ENCODE measurements at places on chromosomes 5 and 9.

DNA sequence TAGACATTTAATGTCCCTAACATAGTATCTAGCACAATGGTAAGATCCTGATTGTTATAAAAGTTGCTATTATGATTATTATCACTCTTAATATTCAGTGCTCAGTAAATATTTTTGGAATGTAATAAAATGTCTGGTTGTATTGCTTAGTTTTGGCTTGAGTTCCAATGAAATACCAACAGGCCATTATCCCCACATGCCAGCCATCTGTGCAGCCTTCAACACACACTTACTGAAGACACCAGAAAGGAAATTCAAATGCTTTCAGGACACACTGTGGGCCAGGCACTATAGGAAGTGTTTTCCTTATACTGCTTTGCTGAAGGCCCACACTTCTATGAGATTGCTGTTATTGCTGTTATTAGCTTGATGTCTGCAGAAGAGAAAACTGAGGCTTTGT is 157.5 kb downstream of the TRIM32 start:
- no peak for DNase-seq
- no peak overlapping the region for H3K4me3 ChIP-seq

DNA sequence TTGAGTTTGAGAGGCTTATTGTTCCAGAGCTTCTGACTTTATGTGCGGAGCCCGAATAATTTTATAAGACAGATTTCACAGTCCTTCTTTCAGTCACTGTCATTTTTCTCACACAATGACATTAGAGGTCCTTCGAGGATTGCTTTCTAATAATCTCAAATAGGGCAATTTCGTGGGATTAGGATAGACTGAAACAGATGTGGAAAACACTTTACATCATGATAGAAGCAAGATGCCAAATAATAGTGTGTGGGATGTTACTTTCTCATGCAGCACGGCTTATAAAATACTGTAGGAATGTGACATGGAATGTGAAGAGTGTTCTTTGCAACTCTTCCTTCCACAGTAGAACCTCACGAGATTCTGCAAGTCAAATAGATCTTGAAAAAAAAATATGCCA is 451.3 kb downstream of the SEMA5A start:
- H3K27ac ChIP-seq: no peak overlapping the region
- DNase-seq: no peak
- H3K4me1 ChIP-seq: no peaks in the 10 kb centered on the region
- H3K4me3 ChIP-seq: no peak overlapping the region
- no peaks in the 10 kb centered on the region for H3K36me3 ChIP-seq
- no peaks in the 10 kb centered on the region for H3K27me3 ChIP-seq

DNA sequence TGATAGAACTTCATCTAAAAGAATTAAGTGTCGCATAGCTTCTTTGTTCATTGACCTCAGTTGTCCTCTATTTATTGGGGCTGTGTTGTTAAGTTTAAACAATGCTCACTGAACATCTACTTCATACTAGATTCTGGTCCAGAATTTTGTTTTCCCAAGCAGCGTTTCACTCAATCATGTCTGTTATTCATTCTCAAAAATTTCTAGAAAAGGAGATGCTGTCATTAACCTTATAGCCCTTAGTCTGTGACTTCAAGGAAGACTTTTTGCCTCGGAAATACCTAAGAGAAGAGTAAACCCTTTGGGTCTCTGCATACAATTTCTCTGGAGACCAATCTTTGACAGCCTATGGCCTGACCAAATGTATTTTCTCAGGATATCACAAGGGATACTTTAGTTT is 171.7 kb downstream of the FGF1 start:
- no peak overlapping the region for H3K27ac ChIP-seq
- no peak for DNase-seq
- H3K36me3 ChIP-seq: no peaks in the 10 kb centered on the region
- H3K4me1 ChIP-seq: no peaks in the 10 kb centered on the region

DNA sequence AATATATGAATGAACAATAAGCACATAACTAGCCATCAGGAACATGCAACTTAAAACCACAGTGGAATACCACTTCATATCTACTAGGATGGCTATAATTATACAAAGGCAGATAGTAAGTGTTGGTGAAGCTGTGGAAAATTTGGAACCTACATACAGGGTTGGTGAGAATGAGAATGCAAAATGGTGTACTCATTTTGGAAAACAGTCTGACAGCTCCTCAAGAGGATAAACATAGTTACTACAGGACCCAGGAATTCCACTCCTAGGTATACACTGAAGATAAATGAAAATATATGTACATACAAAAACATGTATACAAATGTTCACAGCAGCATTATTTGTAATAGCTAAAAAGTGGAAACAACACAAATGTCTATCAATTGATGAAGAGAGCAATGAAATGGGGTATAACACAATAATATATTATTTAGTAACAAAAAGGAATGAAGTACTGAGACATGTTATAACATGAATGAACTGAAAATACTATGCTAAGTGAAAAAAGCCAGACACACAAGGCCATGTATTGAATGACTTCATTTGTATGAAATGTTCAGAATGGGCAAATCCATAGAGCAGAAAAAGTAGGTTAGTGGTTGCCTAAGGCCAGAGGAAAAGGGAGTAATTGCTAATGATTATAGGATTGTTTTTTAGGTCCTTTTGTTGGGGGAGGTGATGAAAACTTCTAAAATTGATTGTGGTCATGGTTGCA is 31.2 kb upstream of the CDK5RAP2 start:
- H3K36me3 ChIP-seq: peaks cover 6% of the 10 kb centered on the region
- H3K4me3 ChIP-seq: no peak overlapping the region
- no peak overlapping the region for H3K27ac ChIP-seq
- no peaks in the 10 kb centered on the region for H3K27me3 ChIP-seq
- DNase-seq: no peak
- H3K4me1 ChIP-seq: no peaks in the 10 kb centered on the region

GRCh38 chr5:105167092-105167491 is 1604.5 kb upstream of the NUDT12 start:
- H3K4me3 ChIP-seq: no peak overlapping the region
- no peaks in the 10 kb centered on the region for H3K4me1 ChIP-seq
- no peaks in the 10 kb centered on the region for H3K36me3 ChIP-seq
- DNase-seq: no peak
- H3K27me3 ChIP-seq: no peaks in the 10 kb centered on the region

GRCh38 chr9:136808075-136808805 is 492 bp downstream of the RABL6 start:
- H3K36me3 ChIP-seq: no peaks in the 10 kb centered on the region
- no peaks in the 10 kb centered on the region for H3K27me3 ChIP-seq
- peak overlapping the region; percentile 91 for H3K4me3 ChIP-seq
- peak overlapping the region; percentile 64 for H3K27ac ChIP-seq
- peaks cover 41% of the 10 kb centered on the region for H3K4me1 ChIP-seq

GRCh38 chr9:88344013-88344412 is 44.2 kb upstream of the SPIN1 start:
- H3K36me3 ChIP-seq: no peaks in the 10 kb centered on the region
- no peak overlapping the region for H3K4me3 ChIP-seq
- DNase-seq: no peak
- no peaks in the 10 kb centered on the region for H3K4me1 ChIP-seq
- H3K27ac ChIP-seq: no peak overlapping the region
- H3K27me3 ChIP-seq: no peaks in the 10 kb centered on the region

DNA sequence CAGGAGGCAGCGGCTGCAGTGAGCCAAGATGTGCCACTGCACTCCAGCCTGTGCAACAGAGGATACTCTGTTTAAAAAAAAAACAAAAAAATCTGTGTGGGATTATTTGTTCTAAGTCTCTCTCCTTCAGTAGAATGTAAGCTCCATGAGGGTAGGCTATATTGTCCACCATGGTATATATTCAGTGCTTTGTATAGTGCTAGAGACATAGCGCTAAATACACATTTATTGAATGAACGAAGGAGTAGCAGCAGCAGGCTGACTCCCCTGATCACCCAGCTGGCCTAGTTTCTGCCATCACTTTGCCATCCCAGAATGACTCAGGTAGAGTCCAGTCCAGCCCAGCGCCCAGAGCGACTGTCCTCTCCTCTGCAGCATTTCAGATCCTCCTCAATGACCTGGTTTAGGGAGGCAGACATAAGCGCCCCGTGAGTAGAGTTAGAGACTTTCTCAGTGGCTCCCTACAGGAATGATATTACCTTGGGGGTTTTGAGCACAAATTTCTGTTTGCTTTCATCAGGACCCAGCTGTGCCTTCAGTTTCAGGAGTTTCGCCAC is 716 bp downstream of the HARS1 start:
- H3K27ac ChIP-seq: peak overlapping the region; percentile 81
- peaks cover 30% of the 10 kb centered on the region for H3K4me1 ChIP-seq
- peaks cover 10% of the 10 kb centered on the region for H3K36me3 ChIP-seq
- H3K4me3 ChIP-seq: peak overlapping the region; percentile 89
- no peaks in the 10 kb centered on the region for H3K27me3 ChIP-seq

DNA sequence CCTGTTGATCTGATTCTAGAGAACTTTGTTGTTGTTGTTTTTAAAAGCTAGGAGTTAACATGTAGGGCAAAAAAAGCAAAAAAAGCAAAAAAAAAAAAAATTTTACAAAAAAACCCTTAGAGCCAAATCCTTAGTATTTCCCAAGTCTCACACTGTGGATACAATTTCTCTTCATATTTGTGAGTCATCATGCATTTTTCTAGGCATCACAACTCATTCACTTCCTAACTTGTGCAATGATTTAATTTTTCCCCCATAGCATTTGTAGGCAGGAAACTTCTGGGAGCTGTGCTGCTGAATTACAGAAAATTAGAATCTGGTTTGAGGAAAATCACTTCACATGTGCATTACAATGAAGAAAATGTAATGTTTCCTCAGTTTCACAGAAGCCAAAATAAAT is 91.9 kb downstream of the MARCHF3 start:
- H3K36me3 ChIP-seq: no peaks in the 10 kb centered on the region
- no peak for DNase-seq
- no peak overlapping the region for H3K4me3 ChIP-seq
- no peak overlapping the region for H3K27ac ChIP-seq
- peaks cover 5% of the 10 kb centered on the region for H3K4me1 ChIP-seq

DNA sequence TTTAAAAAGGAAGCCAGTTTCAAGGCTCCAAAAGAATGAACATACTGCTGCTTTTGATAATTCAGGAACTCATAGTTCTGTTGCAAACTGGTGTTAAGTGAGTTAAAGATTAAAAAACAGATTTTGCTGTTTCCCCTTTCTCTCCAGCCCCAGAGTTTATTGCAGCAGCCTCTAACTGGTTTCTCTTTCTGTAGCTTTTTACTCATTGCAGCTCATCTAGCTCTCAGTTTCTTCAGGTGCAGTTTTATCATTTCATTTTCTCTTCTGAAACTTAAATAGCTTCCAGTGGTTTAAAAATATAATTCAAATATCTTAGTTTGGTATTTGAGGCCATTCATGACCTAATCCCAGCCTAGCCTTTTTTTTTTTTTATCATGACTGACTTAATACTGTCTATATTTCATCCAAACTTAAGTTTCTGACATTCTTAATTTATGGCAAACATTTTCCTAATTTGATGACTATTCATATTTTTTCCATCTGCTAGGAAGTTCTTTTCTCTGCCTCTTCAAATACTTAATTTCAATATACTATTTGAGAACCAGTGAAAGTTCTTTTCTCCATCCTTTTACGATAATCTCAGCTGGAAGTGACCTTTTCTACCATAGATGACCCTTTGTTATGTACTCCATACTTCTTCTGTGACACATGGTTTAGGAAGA is 252.7 kb upstream of the GRIA1 start:
- no peaks in the 10 kb centered on the region for H3K27me3 ChIP-seq
- DNase-seq: no peak
- no peaks in the 10 kb centered on the region for H3K36me3 ChIP-seq
- H3K4me3 ChIP-seq: no peak overlapping the region

DNA sequence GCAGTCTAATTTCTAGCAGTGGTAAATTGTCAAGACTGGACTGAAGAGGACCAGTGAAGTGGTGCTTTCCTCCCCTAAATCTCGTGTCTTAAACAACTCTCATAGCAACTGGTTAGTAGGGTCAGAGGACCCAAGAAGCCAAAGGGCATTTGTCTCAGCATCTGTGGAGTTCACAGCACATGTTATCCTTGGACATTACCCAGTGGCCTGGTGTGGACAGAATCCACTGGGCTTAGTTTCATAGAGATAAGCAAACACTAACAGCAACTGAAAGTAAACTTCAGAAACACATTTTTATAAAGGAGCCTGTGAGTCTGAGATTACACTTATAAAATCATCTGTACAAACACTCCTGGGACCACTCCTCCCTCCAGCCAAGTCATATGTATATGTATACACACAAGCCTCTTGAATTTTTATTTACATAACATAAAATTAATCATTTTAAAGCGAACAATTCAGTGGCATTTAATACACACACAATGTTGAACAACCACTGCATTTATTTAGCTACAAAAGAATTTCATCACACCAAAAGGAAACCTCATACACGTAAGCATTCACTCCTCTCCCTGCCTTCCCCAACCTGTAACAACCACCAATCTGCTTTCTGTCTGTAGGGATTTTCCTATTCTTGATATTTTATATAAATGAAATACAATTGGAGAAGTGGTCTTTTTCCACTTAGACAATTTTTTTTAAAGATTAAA is 457.8 kb downstream of the RASEF start:
- no peaks in the 10 kb centered on the region for H3K27me3 ChIP-seq
- H3K27ac ChIP-seq: no peak overlapping the region
- peaks cover 25% of the 10 kb centered on the region for H3K4me1 ChIP-seq
- peak; percentile 23 for DNase-seq
- no peak overlapping the region for H3K4me3 ChIP-seq

All from heart left ventricle (tissue), 16 donors.